Femur (tissue), 1 donor: ENCODE measurements at places on chromosomes 7 and 10.

DNA sequence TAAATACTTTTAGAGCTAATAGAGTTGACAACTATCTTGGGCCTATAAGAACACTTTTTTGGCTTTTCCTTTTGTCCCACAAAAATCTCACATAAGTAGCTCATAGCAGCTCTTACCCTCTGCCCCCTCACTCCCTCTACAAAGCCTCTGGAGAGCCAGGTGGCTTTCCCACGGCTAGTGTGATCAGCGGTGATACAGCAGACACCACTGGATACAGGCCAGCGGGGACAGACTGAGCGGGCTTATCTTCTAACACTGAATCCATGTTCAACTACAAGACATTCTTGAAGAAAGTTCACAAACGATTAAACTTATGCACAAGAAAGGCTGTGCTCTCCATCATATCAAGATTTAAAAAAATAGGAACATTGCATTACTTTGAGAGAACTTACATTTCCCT, 377.2 kb downstream of the PARD3 start:
- no peak for DNase-seq

DNA sequence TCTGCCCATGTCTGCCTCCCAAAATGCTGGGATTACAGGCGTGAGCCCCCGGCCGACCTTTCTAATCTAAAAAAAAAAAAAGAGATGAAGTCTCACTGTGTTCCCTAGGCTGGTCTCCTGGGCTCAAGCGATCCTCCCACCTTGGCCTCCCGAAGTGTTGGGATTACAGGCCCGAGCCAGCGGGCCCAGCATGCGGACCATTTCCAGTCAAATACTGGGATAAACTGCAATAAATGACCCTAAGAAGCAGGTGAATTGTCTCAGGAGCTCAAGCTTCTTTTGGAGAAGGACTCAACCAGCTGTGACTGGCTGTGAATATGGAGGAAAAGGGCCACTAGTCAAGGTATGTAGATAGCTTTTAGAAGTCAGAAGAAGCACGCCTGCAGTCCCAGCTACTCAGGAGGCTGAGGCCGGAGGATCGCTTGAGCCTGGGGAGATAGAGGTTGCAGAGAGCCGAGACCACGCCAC, 550 bp upstream of the CREM start:
- DNase-seq = no peak

DNA sequence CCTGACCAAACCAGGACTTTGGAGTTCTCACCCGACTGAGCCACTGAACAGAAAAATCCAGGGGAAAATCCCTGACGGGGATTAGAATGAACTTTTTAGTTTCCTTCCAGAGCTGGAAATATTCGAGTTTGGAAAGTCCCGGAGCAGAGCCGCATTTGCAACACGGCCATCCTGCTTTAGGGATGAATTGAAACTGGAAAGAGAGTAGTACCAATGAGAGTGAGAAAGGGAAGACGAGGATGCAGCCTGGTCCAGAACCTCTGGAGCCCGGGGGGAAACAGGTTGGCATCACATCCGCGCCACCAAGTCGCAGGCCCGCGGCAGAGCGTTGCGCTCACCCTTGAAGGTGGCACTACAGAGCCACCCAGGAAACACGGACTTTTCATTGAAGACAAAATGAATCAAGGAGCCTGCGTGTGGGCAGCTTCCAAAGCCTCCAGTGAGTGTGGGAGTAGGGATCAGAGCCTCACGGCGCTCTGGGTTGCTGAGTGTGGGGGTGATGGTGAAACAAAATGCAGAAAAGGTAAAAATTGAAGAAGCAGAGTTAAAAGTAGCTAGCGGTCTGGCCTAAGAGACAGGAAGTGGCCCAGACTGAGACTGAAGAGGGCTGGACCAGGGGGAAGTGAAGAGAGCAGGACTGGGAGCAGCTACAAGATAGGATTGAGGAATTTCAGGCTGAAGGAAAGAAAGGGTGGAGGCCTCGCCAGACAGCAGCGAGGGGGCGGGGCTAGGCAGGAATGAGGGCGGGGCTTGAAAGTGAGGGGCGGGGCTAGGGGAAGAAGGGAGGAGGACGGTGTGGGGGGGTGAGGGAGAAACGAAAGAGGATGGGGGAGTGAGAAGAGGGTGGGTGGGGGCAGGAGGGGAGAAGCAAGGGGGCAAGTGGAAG, 1.8 kb downstream of the SMURF1 start:
- peak; percentile 84 for DNase-seq

DNA sequence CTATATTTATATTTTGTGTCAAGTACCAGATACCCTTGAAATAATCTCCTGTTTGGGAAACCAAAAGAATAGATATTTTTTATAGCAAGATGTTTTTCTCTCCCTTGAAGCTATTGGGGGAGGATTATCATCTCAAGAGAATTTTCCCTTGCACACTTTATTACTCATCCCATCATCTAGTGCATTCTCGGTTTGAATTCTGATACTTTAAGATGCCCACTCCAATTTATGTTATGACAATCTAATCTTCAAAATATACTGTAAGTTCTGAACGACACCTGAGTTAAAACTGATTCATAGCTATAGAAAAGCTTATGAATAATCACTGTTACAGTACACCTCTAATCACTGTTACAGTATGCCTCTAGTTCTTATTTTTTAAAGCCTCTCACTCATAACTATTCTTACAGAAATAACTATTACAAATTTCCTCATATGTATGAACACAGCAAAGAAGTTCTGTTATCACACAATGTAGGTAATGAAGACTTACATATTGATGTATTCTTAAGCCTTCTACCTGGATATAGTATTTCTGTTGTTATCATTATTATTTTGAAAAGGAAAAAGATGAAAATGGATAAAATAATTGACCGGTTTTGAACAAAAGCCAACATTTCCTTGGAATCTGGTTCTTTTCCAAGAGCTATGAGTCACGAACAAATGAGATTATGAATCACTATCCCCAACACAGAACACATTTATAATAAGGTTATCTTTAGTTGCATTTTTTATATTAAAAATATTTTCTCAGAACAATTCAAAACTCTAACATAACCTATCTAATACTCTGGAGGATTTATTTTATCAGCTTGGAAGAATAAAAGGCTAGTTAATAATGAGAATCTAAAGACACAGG, 72.3 kb upstream of the FAM13C start:
- no peak for DNase-seq

DNA sequence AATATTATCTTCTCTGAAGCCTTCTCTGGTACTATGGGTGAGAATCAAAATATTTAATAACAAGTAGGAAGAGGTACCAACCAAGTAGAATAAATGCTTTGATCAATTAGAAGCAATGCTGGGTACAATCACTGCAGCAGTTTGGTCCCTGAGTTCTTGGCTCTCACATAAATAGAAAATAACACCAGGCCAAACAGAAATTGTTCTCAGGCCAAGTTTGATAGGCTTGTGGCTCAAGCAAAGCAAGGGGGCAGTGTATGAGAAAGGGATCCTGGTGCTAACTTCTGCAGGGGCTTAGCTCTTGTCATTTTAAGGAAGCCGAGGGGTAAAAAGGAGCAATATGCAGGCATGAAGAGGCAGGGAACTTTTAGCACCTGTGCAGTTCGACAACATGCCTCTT, 146.8 kb upstream of the TMEM229A start:
- DNase-seq = no peak

- no peak for DNase-seq
Measured at GRCh38 chr7:25349283-25350017, 121.2 kb upstream of the NPVF start.

DNA sequence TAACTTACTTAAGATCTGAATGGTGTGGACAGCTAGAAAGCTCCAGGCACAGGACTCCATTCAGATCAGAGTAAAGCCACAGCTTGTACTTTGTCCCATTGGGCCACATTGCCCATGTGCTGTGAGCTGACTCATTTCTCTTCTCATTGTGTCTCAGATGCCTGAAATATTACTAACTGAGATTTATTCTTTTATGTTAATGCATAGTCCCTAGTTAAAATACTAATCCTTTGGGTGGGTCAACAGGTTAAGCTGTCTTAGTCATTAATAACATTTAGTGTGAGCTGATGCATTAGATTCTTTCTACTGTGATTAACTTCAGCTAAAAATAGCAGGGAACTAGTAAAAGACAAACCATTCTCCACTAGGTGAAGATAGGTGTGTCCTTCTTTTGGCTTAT, 104.7 kb upstream of the ARMC3 start:
- no peak for DNase-seq

GRCh38 chr7:30313348-30313747, 29.0 kb downstream of the ZNRF2 start:
- DNase-seq = no peak

GRCh38 chr7:69953136-69954067, 355.1 kb downstream of the AUTS2 start:
- DNase-seq = no peak

GRCh38 chr7:38262545-38262944, 10.9 kb downstream of the TARP start:
- no peak for DNase-seq

- DNase-seq = peak; percentile 63
Measured at GRCh38 chr7:75042286-75042685, 31.3 kb downstream of the RCC1L start.

- DNase-seq = no peak
Measured at GRCh38 chr10:14276210-14276609, 54.5 kb downstream of the FRMD4A start.

- DNase-seq = no peak
Measured at GRCh38 chr10:73900064-73900463, 10.9 kb upstream of the PLAU start.

GRCh38 chr7:140213684-140214074, 36.9 kb upstream of the KDM7A start:
- no peak for DNase-seq

DNA sequence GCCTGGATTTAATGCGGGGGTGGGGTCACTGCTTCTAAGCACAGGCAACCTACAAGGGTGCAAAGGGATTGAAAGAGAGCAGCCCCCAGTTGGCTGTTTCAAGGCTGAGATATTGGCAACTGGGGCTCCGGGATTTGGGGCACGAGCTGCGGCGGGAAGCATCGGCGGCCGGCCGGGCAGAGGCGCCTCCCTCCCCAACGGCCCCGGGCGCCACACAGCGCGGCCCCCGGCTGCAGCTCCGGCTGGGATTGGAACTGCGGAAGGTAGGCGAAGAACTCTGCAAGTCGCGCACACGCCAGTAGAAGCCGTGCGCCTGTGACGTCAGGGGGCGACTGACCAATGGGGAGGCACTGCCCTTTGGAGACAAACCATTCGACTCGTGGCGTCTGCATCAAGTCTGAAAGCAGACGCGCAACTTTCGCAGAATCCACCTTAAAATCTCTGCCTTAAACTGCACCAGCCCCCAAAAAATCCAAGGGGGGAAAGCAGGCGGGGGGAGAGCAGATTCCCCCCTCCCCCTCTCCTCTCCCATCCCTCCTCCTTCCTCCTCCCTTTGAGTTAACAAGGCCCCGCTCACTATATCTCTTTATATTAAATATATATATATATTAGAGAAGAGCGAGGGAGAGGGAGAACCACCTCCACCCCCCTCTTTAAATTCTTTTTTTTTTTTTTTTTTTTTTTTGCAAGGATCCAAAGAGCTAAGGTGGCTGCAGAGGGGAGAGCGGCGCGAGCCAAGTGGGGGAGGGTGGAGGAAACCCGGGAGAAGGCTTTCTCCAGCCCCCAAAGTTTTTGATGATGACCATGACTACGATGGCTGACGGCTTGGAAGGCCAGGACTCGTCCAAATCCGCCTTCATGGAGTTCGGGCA, at the start of gene DLX6:
DLX6 (plus strand) TSS at position 371 of the 872 bp plus-strand sequence; CDS start at position 796, 425 bp downstream.
- peak; percentile 89 for DNase-seq

GRCh38 chr10:50426485-50426884, 175.2 kb upstream of the ASAH2 start:
- DNase-seq = no peak

DNA sequence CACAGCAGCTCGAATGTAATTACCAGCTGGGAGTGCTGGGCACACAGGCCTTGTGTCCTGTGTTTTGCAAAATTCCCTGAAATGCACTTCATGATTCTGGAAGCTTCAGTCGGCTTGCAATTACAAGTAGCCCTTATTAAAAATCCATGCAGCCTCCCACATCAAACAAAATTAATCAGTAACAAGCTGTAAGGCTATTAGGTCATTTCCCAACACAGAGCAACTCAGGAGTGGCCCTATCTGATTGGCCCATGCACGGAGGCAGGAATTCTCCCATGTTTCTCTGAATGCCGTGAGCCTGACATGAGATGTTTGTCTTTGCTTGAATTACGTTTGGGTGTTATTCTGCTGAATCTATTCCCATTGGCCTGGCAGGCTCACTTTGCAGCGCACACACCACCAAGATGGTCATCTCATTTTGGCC, 36.9 kb downstream of the FOXL3 start:
- DNase-seq = no peak

- DNase-seq = no peak
Measured at GRCh38 chr7:112137141-112138101, 68.8 kb downstream of the DOCK4 start.

GRCh38 chr7:134787720-134788119, 8.3 kb downstream of the CALD1 start:
- no peak for DNase-seq

DNA sequence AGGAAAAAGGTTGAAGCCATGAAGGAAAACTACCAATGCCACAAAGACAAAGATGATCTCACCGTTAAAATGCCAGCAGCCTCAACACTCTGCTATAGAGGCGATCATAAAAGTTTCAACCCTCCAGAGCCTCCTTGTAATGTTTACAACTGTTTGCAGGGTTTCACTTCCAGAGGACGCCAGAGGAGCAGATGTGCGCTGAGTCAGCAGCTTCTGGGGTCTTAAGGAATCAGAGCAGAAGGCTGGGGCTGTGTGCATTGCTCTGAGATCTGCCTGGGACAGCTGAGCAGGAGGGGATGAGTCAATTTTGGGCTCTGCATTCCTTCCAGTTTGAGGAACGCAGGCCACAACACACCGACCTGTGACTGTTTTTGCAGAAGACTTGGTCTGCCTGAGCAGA, 98.3 kb downstream of the TMEM130 start:
- DNase-seq = peak; percentile 74

DNA sequence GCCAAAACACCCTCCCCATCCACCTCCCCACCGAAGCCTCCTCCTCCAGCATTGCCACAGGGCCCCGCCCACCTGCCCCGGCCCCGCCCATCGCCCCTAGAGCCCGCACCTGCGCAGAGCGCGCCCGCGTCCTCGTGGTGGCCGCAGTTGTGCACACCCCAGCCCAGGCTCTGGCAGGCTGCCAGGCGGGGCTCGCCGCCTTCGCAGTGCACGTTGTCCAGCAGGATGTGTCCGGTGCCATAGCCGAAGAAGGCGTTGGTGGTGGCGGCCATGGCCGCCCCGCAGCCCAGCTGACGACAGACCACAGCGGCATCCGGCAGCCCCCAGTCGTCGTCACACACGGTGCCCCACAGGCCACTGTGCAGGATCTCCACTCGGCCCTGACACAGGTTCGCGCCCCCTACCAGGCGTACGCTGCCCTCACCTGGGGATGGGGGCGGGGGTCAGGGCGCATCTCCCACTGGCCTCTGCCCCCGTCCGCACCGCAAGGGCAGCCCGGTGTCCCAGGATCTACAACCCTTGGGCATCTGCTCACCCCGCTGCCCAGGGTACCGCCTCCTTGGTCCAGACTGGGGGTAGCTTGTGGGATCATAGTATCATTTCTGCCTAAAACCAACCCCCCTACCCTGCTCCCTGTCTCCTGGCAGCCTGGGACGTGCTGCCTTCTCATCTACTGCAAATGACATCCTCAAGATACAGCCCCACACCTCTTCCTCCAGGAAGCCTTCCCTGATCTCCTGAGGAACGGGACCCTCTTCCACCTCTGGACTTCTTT, 11.9 kb downstream of the SSC4D start:
- DNase-seq = peak; percentile 83
